LNCaP clone FGC (cell line): ENCODE measurements at places on chromosomes 16 and 17.

GRCh38 chr17:2978991-2979390, 84.4 kb downstream of the OR1D5 start:
- DNase-seq, result no peak

DNA sequence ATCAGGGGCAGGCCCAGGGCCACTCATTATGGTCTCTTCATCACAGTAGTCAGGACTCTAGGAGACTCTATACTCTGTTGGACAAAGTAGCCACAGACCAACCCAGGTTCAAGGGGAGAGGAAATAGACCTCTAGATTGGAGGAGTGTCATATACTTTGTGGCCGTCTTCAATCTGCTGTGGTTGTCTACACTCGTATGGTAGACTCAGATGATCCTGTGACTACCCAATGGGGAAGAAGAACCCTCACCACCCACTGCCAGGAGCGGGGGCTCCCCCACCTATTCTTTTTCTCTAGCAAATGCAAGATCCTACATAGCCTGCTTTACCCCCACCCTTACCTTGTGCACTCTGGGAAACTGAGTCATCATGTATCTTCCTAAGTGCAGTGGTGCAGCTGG, 80.5 kb downstream of the KSR1 start:
- DNase-seq, result no peak

DNA sequence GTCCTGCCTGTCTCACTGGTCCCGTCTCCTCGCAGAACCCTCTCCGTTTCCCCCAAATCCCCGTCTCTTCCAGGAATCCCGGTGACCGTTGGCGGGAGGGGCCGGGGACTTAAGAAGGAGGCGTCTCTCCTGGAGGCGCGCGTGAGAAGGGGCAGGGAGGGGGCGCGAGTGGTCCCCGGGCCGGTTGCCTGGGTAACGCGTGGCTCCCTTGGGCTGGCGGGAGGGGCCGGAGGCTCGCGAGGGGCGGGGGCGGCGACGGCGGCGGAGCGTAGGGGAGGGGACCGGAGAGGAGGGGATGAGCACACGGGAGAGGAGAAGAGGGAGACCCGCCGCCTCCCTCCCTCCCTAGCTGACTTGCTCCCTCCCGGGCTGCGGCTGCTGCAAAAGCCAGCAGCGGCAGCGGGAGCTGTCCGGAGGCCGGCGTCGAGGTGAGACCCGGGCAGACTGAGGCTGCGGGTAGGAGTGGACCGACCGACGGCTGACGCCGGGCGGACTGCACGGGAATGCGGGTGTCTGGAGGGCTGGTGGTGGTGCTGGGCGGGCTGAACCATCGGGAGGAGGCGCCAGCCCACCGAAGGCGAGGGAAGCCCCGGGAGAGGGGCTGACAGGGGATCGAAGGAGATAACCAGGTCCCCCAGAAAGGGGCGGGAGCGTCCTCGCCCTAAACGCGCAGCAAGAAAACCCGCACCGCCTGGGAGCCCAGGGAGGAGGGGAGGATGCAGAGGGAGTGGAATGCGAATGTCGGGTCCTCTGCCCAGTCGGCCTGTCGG, at the start of gene PRRT2:
Gene PRRT2, plus strand, starts transcription at position 298 of the 770 bp plus-strand sequence. CDS start 862 bp downstream, outside the sequence.
- DNase-seq, result no peak

GRCh38 chr16:56252835-56253234, 61.5 kb downstream of the GNAO1 start:
- DNase-seq, result no peak

DNA sequence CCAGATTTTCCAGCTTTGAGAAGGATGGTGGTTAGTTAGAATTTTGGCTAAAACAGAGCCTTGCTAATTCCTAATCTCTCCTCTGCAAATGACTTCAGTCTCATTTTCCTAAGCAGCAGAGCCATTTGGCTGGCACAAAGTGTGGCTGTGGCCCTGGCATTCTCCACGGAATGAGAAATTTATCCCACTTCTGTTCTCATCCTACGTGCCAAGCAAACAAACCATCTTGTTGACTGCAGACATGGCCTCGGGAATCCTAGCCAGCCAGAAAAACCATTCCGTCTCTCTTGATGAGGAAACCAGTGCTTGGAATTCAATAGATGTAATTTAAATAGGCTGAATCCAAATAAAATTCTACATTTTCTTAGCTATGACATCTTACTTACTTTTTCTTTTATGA, 34.1 kb upstream of the ELAC2 start:
- no peak for DNase-seq

GRCh38 chr17:40316571-40317344, 7.8 kb downstream of the RARA start:
- DNase-seq, result no peak

GRCh38 chr16:70388006-70388680, 41.4 kb downstream of the DDX19A start:
- no peak for DNase-seq

DNA sequence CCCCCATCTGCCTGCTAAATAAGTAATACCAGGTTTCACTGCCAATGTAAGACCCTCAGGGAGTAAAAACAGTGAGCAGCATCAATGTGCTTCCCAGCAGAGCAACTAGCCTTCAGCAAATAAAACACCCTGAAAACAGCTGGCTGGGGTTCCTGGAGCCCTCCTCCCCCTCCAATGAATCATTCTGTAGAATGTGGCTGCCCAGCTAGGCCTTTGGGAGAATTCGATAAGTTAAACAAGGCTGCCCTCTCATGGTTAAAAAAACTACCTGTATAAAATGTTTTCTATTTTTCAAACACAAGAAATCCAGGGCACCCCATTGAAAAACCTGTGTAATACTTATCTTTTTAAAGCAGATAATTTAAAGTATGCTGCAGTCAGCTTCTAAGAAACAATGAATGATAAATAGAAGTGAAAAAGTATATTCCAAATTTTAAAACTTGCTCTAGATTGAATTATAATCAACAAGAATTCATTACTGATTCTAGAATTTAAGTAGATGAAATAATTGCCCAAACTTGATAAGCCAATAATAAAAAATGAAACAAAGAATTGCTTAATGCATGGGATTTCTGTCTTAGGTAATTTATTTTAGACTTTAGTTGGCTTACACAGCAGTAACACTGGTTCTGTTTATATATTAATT, 9.4 kb upstream of the TOM1L1 start:
- peak; percentile 14 for DNase-seq

- no peak for DNase-seq
Observed at GRCh38 chr17:56679115-56679776, 85.7 kb downstream of the NOG start.

DNA sequence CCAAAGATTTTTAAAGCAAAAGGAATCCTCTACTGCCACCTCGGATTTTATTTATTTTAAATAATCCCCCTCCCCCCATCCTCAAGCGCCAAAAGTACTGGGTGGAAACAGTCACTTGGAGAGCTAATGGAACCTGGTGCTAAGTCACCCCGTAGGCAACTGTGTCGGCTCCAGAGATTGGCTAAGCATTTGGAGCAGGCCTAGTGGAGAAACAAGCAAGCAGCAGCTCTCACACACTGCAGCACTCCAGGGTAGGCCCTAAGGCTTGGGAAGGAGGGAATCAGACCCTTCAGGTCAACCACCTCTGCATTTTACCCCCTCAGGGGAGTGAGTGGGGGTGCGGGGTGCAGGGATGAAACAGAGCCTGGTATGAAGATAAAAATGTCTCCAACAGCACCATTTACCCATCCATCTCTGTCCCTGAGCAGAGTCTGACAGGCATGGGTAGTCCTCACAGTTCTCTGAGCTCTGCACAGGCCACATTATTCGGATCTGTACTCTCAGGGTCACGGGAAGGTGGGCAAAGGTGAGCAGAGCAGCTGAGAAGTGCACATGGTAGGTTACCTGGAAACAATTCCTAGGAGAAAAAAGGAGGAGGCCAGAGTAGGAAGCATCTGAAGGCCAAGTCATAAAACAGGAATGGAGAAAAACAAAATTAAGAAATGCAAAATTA, 27.2 kb upstream of the STAC2 start:
- DNase-seq, result no peak

DNA sequence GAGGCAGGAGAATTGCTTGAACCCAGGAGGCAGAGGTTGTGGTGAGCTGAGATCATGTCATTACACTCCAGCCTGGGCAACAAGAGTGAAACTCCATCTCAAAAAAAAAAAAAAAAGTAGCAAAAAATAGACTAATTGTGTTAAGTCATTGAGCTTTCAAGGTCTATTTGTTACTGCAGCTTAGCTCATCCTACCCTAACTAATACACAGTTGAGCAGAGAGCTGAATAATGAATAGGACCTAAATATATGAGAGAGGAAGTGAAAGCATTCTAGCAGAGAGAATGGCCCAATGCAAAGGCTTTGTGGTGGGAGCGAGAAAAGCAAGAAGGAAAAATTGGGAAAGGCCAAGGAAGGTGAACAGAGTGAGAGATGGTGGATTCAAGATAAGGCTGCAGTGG, 128.3 kb downstream of the AXIN2 start:
- DNase-seq, result no peak

DNA sequence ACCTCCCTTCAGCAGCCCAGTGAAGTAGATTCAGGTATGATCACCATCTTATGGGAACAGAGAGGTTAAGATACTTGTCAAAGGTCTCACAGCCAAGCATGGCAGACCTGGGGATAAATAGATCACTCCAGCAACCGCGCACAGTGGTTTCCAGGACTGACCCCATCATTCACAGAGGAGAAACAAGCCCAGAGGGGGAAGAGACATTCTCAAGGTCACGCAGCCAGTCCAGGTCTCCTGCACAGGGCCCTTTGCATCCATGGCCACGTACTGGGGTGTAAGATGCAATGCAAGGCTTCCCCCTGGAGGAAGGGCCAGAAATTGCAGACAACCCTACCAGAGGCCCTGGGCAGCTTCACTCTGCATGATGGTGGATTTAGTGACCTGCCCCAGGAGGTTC, 19.9 kb downstream of the TLE7 start:
- no peak for DNase-seq

DNA sequence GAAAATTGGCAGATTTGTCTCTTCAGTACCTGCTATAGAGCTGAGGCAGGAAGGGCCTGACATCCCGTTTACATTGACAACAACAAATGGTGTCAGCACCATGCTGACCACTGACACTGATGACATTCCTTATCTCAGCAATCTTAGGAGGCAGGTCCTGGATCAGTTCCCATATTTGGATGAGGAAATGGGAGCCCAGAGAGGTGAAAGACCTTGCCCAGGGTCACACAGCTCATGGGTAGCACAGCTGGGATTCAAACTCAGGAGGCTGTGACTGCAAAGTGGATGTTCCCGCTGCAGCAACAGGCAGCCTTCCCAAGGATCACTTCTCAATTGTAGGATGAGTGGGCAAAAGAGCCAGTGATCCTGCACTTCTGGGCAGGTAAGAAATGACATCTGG, 30.5 kb upstream of the CACNG4 start:
- no peak for DNase-seq

DNA sequence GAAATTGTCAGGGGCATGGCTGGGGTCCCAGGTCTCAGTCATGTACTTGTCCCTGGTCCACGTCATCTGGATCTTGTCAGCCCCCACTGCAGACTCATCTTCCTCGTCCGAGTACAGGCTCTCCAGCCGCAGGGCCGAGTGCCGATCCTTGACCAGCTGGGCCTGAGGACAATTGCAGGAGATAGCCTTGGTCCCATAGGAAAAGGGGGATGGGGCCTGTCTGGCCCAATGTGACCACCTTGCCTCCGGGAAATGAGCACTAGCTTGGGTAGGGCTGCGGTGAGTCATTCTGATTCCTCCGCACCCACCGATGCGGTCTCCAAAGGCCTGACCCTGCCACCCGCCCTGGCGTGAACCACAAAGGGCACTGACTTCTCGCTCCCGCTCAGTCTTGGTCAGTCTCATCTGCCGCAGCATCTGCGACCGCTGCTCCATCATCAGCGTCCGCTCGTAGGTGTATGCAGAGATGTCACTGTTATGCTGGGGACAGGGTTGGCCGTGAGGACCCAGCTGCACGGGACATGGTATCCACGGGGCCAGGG, 1.5 kb upstream of the LCAT start:
- no peak for DNase-seq

- no peak for DNase-seq
Observed at GRCh38 chr17:549177-550040, 165.2 kb downstream of the VPS53 start.

GRCh38 chr16:35525979-35526590, 2066.7 kb downstream of the TP53TG3F start:
- DNase-seq, result no peak

DNA sequence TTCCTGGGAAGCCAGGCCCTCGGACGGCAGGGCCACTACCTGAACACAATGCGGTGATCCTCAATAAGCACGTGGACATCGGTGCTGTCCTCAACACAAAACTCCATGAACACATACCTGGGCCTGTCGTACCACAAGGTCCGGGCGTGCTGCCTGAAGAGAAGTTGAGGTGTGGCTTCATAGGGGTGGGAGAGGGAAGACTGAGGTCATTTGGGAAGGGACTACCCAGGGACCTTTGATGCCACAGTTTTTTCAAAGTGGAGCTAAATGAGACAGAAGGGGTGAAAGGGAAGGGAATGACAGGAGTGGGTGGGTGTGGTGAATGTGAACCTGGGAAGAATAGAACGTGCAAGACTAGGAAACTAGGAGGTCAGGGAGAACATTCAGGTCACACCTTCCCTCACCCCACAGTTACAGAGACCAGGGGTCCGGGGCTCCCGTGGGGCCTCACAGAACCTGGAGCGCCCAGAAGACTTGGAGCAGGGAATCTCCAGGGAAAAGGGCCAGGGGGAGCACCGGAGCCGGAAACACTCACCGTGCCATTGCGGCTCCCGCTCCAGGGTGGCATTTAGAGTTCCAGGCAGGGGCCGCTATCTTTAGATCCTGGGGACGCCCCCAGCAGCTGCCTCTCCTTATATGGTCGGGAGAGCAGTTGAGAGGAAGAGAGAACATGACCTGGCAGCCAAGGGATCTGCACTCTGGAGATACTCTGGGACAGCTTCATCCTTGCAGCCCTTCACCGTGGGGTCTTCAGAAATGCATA, at the start of gene PTGES3L:
Gene PTGES3L, minus strand, starts transcription at position 570 of the 763 bp plus-strand sequence. Its CDS starts 27 bp downstream, at position 543.
- DNase-seq, result no peak

- no peak for DNase-seq
Observed at GRCh38 chr16:76450890-76451289, 173.7 kb downstream of the CNTNAP4 start.

DNA sequence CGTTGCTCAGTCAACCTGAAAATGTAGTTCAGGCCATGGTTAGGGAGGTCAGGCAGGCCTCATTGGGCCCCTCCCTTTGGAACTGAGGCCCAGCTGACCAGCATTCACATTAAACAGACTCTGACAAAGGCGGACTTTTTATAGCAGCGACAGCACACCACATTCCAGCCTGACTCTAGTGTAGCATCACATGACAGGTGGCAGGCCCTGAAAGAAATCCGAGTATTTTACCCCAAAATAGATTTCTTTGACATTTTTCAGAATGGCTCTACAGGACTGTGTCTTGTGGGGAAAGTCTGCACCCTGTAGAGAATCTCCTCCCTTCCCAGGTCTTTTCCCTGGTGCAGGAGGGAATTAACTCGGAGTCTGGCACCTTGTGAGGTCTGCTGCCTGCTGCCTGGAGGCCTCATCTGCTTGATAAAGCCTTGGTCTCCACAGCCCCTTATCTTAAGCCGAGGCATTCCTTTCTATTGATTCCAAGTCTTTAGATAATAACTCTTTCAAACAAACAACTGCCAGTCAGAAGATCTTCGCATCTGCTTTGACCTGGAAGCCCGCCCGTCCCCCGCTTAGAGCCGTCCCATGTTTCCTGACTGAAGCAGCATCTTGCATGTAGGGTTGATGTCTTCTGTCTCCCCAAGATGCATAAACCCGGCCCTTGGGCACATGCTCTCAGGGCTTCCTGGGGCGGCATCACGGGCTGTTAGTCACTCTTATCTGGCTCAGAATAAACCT, 44.0 kb upstream of the CAPN15 start:
- no peak for DNase-seq

- no peak for DNase-seq
Observed at GRCh38 chr17:488993-489757, 136.6 kb upstream of the RPH3AL start.

GRCh38 chr16:9903-10665, 43.3 kb downstream of the POLR3K start:
- DNase-seq, result no peak

- DNase-seq, result no peak
Observed at GRCh38 chr16:5944971-5945370, 847.4 kb upstream of the EEF2KMT start.
